Cardiac septum (tissue), 1 donor: ENCODE measurements at places on chromosomes 7 and 10. TPM values are rescaled to one million over a fixed set of nuclear protein-coding genes. Genes with fewer than 3 reads are reported as not detected.

GRCh38 chr7:48251766-48252165 lies 80.5 kb downstream of the ABCA13 start:
- DNase-seq: no peak

GRCh38 chr7:117829450-117830117 lies 43.7 kb downstream of the CTTNBP2 start:
- no peak for DNase-seq

DNA sequence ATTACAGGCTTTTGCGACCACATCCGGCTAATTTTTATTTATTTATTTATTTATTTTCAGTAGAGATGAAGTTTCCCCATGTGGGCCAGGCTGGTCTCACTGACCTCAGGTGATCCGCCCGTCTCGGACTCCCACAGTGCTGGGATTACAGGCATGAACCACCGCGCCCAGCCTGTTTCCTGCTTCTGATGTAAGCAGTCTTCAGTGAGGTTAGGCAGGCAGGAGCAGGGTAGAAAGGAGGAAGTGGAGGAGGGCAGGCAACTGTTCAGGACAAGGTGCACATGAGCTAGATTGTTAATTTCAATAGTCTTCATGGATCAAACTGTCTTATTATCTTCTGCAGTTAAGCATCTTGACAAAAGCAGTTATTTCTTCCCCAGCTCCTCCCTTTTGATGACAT lies 605.0 kb downstream of the CCSER2 start:
- DNase-seq: no peak

DNA sequence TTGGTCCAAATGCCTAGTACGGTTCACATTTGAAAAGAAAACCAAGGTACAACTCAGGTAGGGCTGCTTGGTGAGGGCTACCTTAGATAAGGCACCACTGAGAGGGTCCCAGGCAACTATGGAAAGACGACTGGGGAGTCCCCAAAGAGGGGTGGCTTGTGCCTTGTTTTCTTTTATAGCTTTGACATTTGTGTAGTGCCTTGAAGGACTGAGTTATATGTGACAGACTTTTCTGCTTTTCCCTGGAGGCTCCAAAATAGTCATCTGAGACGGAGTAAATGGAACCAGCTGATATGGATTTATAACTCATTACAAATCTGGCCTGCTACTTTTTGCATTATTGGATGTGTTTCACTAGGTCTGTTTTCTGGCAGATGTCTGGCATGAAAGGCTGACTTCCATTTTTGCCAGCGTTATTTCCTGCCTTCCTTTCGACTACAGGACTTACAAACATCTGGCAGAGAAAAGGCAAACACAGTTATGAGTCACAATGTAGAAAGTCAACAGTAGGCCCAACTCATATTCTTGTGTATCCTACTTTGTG lies 88.2 kb upstream of the IMMP2L start:
- no peak for DNase-seq

DNA sequence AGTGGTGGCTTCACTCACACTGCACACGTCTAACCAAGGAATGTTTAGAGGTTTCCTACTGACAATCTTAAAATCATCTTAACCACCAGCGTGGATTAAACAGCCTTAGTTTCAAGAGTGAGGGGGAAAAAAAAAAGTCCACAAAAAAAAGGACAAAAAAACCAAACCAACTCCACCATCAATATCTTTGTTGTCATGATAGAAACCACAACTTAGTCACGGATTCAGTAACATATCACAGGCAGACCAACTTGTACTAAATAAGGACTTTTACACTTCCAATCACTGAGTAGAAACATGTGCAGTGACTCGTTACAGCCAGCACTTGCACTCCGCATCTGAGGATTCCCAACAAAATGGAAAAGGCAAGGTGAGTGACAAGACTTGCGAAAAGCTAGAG lies 46.5 kb downstream of the FAM171A1 start:
- DNase-seq: no peak

- DNase-seq: no peak
Observed at GRCh38 chr10:122164815-122165483, 106.1 kb upstream of the BTBD16 start.

DNA sequence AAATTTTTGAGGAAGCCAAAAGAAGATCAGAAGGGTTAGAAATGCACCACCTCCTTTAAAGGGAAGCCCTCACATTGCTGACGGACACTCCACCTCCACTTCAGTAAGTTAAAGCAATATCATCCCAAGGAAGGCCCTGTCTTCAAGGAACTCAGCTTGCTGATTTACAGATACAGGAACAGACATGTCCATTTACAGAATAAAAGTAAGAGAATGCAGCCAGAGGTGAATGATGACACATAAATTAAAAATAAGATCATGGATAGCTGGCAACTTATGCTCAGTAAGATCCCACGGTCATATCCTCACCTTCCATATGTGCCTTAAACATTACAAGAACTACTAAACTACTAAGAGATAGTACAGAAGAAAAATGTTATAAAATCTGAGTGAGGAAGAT lies 20.4 kb downstream of the GRB10 start:
- no peak for DNase-seq

DNA sequence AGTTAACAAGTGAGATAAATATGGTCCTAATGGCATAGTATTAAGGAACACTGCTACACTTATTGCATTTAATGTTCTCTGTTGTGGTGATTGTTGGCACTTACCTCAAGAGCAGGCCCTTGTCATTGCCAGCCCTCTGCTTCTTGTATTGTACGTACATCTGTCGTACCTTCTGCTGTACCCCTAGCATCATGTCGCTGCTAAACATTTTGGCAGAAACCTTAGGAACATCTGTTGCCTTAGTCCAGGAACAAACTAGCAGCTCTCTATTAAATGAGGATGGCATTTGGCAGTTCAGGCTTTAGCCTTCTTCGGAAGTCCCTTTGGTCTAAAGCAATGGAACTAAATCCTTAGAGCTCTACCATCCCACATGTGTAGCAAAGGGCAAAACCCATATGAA lies 47.6 kb downstream of the PRKG1 start:
- no peak for DNase-seq

DNA sequence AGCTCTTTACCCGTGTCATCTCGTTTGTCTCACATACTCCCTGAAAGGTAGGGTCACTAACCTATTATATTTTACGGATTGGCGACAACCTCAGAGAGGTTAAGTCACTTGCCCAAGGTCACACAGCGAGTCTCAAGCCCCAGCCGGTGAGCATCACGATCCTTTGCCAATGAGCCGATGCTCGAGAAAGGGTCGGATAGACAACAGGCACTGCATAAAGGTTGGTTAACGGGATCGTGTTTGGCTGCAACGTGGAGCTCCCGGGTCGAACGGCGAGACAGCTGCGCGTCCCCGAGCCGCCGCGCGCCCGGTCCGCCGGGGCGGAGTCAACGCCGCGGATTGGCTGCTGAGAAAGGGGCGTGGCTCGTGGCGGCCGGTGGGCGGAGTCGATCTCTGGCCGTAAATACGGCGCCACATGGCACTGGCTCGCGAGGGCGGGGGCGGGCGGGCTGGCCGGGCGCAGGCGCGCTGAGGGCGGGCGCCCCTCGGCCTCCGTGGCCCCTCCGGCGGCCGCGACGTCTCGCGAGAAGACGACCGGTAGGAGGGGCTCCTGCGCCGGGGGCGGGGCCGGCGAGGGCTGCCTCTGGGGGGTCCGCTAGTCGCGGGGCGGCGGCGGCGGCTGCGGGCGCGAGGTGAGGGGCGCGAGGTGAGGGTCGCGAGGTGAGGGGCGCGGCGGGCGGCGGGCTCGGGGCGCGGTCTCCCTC lies at the start of gene CHST12:
CHST12 (plus strand) TSS at position 598 of the 704 bp plus-strand sequence. CDS start 29,029 bp downstream, outside the sequence.
- DNase-seq: peak; percentile 98

GRCh38 chr7:26705567-26705966 lies 158.8 kb downstream of the SKAP2 start:
- no peak for DNase-seq

DNA sequence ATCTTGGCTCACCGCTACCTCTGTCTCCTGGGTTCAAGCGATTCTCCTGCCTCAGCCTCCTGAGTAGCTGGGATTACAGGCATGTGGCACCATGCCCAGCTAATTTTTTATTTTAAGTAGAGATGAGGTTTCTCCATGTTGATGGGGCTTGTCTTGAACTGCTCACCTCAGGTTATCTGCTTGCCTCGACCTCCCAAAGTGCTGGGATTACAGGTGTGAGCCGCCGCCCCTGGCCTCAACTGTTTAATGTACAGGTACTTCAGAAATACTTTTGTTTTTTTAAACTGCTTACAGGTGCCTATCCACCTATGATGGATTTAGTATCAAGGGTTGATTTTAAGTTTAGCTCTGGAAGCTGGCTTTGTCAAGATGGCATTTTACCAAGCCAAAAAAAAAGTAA lies 55.6 kb downstream of the CDC123 start:
- peak; percentile 3 for DNase-seq

GRCh38 chr7:48962821-48963505 lies 38.6 kb downstream of the CDC14C start:
- DNase-seq: no peak

- DNase-seq: no peak
Observed at GRCh38 chr10:29243750-29244149, 45.1 kb upstream of the LYZL1 start.

DNA sequence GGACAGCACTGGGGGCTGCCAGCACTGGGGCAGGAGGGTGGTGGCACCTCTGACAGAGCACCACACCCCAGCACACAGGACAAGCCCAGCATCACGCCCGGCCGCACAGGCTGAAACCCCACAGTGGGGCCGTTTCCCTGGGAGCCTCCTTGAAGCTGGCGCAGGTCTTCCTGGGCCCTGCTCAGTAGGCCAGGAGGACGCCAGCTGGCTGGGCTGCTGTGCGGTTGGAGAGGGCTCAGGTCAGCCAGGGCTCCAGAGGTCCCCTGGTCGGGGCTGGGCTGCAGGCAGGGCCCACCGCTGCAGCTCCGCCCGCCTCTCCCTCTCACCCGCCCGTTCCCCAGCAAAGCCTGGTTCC lies 137.3 kb downstream of the TCERG1L start:
- peak; percentile 64 for DNase-seq

DNA sequence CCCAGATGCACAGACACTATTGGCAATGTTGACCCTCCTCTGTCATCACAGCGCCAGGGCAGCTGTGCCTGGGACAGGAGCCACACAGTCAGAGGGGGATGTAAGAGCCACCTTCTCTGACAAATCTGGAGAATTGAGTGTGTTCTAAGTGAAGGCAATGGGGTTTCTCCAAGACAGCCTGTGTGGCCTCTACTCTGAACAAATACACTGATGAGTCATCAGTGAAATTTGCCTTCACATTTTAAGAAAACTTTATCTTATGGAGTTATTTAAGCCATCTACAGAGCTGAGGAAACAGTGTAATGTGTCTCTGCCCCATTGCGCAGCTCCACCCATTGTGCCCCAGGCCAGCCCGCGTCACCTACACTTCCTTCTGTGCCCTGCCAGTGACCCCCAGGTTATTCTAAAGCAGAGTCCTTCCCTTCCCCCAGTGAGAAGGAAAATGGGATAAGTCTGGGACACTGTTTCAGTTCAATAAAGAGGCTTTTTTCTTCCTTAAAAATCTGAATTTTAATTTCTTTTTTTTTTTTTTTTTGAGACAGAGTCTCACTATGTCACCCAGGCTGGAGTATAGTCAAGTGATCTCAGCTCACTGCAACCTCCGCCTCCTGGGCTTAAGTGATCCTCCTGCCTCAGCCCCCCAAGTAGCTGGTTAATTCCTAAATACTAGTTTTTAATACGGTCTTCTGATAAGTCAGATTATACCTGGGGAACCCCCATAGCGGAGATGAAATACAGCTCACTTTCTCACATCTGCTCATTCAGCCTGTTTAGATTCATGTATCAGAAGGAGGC lies 21.8 kb downstream of the AKR1E2 start:
- no peak for DNase-seq

GRCh38 chr10:45198486-45199204 lies 116.8 kb downstream of the OR13A1 start:
- DNase-seq: no peak

- DNase-seq: no peak
Observed at GRCh38 chr7:41832941-41833340, 130.1 kb upstream of the INHBA start.

GRCh38 chr10:6211341-6211670 lies 8.6 kb downstream of the PFKFB3 start:
- DNase-seq: no peak

- no peak for DNase-seq
Observed at GRCh38 chr7:75813781-75814236, at the start of gene CCL24. Gene CCL24, minus strand, starts transcription at chr7:75813806. Its CDS starts 91 bp downstream, at chr7:75813715.

- DNase-seq: no peak
Observed at GRCh38 chr10:111128331-111129180, 51.7 kb downstream of the ADRA2A start.

DNA sequence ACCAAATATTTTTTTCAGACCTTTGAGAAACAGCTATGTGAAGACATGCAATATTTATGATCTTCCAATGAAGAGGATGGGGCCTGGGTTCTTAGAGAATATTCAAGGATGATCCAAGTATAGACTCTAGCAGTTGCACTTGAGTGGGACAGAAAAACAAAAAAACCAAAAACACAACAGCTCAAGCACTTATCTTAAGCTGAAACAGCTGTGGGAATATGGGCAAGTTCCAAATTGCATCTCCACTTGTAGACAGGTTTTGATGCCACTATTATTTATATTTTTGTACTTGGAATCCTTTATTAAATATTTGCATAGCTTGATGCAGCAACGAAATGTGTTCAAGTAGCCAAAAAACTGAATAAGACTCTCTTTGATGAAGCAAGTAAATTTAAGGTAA lies 2.2 kb upstream of the PDK4 start:
- no peak for DNase-seq

- DNase-seq: no peak
Observed at GRCh38 chr10:80771902-80772555, 234.3 kb downstream of the SH2D4B start.

DNA sequence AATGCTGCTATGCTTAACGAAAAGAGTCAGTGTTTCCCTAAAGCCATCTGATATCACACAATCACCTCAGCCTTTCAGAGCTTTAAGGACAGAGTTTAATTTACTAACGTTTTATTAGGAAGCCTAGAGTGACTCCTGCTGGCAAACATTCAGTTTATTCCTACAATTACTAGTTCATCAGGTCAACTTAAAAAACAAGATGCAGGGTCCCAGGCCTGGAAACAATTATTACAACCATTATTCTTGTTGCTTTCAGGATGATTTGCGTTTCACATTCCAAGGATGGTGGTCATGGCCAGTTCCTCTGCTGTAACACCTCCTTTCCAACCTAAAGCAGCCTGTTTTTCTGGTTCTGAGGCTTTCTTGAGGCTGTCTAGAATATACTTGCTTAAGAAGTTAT lies 1.5 kb upstream of the FAM53B start:
- DNase-seq: no peak

GRCh38 chr7:74449809-74450397 lies 3.8 kb upstream of the GTF2IRD1 start:
- no peak for DNase-seq

- no peak for DNase-seq
Observed at GRCh38 chr7:84812021-84812420, 374.8 kb downstream of the SEMA3D start.

DNA sequence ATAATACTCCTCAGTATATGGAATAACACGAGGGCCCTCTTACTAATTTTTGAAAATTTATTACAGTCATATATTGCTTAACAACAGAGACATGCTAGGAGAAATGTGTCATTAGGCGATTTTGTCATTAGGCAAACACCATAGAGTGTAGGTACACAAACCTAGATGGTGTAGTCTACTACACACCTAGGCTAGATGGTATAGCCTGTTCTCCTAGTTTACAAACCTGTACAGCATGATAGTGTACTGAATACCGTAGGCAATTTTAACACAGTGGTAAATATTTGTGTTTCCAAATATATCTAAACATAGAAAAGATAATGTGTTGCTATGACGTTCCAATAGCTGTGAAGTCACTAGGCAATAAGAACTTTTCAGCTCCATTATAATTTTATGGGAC lies 12.8 kb downstream of the OR2F1 start:
- DNase-seq: no peak

- no peak for DNase-seq
Observed at GRCh38 chr10:70162892-70163201, 7.5 kb downstream of the SAR1A start.

Gene RARRES2
- total RNA-seq: 10.6 TPM

Gene CAV2
- total RNA-seq: 311 TPM

Gene GDF2
- not detected for total RNA-seq

Gene PARG
- 23.4 TPM for total RNA-seq

Gene DPCD
- total RNA-seq: 17.5 TPM
